ENCODE measurements at places on chromosomes 7 and 10.

DNA sequence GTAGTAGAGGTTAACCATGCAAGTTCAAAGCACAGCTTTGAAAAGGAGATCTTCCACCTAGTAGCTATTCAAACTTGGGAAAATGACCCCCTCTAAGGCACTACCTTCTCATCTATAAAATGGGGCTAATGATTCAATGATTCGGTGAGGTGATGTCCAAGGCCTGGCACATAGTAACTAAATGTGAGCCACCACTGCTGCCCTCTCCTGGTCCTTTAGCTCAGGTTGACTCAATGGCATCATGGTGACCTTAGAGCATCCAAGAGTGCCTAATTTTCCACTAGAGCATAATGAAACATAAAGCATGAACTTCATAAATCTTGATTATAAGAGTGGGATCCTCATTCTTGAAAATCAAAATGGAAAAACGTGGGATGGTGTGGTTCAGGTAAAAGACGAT, 16.3 kb upstream of the PLCE1 start:
- DNase-seq, result no peak

GRCh38 chr10:79346388-79347225, 662 bp upstream of the PPIF start:
- DNase-seq, result peak; percentile 45

DNA sequence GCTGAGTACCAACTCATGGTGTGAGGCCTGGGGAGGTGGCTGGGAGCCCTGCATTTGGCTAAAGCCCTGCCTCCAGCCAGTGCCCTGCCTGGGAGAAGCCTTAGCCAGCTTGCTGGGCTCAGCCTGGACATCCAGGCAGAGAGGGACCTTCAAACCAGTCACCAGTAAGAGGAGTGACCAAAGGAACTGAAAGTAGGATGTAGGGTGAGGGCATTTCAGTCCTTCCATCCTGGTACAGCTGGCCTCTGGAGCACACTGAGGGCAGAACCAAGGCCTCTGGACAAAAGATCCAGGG, 124.8 kb downstream of the ADCY1 start:
- no peak for DNase-seq

DNA sequence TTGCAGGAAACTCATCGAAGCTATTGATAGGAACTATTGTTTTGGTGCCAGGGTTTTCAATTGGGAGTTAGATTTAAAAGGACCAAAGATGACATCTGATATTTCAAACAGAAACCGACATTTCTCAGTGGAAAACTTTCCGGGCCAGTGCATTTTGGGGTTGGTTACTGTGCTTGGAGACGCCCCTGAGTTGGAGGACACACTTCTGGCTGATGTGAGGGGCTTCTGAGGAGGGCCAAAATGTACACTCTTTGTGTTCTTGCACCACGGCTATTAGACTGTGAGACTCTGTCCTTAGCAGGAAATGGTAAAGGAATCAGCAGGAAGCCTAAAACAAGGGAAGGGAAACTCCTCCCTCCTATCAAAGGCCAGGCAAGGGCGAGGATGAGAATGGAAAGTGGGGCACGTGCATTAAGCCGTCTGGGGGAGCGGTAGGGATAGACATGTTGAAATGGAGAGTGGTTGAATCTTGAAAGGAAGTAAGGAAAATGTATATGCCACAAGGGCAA, 1.8 kb upstream of the SRGN start:
- DNase-seq, result peak; percentile 34

- peak; percentile 65 for DNase-seq
Observed at GRCh38 chr7:69609541-69610373, 11.5 kb downstream of the AUTS2 start.

DNA sequence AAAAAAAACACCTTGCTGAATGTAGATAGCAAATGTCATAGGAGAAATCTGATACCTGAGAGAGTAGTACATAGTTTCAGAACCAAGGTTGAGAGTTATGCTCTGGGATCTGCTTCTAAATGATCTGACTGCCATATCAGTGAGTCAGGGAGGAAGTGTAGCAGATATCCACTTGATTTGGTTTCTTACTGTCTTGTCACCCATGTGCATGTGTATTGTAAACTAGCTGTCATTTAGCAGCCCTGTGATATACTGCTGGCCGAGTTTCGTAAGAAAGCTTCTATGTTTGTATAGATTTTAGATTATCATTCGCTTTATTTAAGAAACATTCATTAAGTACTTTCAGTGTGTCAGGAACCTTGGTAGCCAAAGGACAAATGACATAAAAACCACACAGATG, 42.0 kb downstream of the SP4 start:
- DNase-seq, result no peak

- DNase-seq, result no peak
Observed at GRCh38 chr7:27215356-27215755, 15.5 kb upstream of the HOXA13 start.

DNA sequence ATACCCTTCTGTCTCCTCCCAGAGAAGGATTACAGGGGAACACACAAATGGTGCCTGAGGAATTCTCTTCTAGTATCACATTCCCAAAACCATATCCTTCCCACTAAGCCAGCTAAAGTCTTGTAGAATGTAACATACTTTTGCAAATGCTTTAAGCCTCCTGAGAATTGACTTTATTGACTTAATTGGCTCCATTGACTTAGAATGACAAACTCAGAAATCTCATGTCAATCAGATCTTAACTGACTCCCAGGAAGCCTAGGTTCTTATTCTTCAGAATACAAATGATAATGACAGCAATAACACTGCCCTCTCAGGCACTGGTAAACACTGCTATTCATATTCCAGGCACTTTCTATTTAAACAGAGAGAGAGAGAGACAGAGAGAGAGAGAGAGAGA, 356.9 kb upstream of the PRKCQ start:
- DNase-seq, result no peak

DNA sequence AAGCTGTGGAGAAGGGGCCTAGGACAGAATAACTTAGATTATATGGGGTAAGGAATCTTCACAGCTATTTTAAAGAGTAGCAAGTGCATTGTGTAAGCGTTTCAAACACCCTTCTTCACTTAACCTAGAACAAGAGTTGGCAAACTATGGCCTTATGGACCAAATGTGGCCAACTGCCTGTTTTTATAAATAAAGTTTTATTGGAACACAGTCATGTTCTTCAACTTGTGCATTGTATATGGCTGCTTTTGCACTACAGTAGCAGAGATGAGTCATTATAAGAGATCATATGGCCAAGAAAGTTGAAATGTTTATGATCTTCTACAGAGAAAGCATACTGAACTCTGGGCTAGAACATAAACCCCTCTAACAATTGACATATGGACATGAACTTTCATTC, 187.8 kb downstream of the ETV1 start:
- no peak for DNase-seq

- DNase-seq, result no peak
Observed at GRCh38 chr10:6840201-6840691, 260.2 kb upstream of the PRKCQ start.

DNA sequence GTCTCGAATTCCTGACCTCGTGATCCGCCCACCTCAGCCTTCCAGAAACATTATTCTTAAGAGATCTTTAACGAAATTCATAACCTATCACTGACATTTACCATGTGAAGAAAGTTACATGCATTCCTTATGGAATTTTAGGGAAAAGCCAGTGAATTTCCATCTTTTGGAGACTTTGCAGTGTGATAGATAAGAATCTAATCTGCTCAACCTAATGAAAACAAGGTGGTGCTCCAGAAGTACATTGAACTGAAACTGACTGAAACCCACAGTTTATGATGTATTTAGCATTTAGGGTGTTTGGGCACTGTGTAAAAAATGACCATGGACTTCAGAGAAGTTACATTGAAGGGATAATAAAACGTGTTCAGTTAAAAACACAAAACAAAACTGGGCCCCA, 43.6 kb downstream of the SRI start:
- DNase-seq, result no peak

DNA sequence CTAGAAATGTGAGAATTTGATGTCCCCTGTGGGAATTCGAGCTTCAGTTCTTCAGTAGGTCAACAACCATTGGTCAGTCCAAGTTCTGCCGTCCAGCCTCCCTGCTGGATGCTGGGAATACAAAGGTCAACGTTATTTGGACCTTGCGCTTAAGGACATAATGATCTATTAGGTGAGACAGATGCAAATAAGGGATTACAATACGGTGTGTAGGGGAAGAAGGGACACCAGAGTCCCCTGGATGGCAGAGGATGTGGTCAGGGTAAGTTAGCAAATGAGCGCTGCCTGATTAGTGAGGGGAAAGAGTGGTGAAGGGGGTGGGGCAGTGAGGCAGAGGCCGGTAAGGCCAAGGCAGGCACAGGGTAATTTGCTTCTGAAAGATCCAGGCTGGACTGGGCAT, 16.2 kb downstream of the CCNY start:
- DNase-seq, result no peak

- DNase-seq, result peak; percentile 58
Observed at GRCh38 chr7:44607141-44608068, 978 bp downstream of the OGDH start.

DNA sequence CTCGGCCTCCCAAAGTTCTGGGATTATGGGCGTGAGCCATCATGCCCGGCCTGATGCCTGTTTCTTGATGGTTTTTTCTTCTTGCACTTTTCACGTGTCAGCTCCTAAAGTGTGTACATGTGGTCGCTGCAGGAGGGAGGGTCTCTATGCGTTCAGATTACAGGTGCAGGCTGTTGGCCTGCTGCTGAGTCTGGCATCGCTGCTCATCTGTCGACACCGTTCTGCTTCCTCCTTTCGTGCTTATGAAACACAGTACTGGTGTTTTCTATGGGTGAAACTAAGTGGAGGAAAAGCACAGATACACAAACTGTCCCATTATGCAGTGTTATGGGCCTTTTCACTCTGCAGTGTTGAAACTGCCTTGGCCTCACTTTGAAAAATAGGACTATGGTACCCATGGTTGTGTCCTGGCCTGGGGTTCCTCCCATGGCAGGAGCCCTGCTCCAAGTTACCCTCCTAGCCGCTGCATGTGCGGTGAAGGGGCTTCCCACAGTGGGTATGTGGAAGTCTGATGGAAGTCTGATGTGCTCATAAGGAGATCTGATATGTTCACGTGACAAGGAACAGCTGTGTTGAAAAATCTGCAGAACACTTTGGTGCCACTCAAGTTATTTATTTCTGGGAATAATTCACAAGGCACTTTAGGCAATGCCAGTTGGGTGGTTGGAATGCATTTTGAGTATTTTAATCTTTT, 23.5 kb downstream of the OGDH start:
- DNase-seq, result no peak

GRCh38 chr7:91311839-91312238, 47.6 kb downstream of the FZD1 start:
- DNase-seq, result no peak

GRCh38 chr7:31633467-31633866, 53.5 kb upstream of the PPP1R17 start:
- DNase-seq, result no peak

DNA sequence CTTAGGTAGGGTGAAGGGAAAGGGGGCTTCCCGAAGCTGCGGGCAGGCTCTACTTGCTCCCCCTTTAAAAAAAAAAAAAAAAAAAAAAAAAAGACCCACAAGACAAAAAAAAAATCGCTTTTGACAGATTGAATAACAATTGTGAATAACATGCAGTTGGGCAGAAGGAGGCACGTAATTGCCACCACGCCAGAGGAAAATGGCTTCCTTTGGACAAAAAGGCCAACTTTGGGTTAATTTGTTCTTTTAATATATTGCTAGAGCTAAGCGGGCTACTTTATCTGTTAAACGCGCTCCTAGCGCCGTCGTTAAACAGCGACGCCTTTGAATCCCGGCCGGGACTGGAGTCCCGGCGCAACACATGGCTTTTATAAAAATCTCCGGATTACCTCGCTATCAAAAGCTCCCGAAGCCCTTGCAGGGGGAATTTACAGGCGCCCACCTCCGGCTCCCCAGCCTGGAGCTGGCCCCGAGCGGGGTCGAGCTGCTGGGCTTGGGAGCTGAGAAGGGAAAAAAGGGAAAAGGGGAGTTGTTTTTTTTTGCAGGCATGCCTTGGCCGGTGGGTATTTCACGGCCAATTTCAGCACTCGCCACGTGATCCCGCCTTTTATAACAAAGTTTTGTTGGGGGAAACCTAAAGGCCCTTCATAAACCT, 1.2 kb downstream of the HOXA11 start:
- peak; percentile 74 for DNase-seq

DNA sequence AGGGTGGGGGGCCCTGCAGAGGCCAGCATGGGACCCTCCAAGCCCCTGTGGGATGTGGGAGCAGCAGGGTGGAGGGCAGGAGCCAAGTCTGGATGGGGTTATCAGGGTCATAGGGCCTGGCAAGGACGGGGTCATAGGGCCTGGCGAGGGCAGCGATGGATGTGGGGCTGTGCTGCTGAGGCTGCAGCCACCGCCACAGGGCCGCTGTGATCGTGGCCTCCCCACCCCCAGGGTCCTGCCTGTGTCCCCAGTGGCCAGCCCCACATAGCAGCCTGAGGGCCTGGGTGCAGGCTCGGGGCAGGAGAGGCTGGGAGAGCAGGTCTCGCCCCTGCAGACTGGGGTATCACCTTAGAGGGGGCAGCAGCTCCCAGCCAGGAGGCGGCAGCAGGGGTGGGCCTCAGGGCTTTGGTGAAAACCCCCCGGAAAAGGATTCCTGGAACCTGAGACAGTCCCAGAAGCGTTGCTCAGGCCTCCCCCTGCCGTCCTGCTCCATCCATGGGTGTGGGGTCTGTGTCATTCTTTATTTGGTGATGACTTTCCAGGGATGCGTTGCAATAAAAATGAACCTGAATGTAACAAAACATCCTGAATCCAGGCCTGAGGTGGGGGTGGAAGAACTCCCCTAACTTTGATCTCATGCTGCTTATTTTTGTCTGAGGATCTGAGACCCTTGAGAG, 107.3 kb upstream of the SHH start:
- DNase-seq, result no peak

DNA sequence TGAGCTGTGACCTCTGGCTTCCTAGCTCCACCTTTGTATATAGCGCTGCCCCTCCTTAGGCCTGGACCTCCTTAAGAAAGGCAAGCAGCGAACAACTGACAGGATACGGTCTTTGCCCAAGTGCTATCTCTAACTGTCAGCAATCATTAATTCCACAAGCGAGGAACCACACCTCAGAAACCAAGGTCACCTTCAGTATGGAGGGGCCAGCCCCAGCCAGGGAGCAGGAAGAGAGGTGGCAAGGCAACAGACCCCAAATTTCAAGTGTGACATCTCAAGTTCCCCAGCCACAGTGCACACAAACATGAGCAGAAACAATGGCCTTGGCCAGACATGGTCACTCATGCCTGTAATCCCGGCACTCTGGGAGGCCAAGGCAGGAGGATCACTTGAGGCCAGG, 4.8 kb upstream of the AOC1 start:
- no peak for DNase-seq

DNA sequence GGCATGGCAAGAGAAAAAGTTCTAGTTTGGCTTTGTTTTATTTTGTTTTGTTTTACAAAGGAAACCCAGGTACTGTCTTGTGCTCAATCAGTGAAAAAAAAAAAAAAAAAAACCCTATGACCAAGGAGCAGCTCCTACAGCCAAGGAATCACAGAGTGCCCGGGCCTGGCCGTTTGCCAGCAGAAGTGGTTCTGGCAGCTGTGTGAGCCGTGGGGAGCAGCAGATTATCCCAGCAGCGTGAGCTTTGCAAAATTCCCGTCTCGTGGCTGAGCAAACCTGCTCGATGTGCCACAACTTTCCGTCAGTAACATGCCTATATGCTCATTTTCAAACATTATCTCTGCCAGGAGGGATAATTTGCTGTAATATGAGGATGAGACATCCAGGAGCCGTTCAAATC, 293.7 kb downstream of the POU6F2 start:
- peak; percentile 92 for DNase-seq

GRCh38 chr10:287814-288213, 152.6 kb downstream of the ZMYND11 start:
- DNase-seq, result no peak

Measured in NCI-H69 (cell line).